ENCODE measurements at places on chromosomes 2 and 18. TPM values are rescaled to one million over a fixed set of nuclear protein-coding genes. Genes with fewer than 3 reads are reported as not detected.

The HRH4 gene
- not detected for total RNA-seq

The PAIP2B gene
- 2.1 TPM for total RNA-seq

The RAD51AP2 gene
- 0.35 TPM for total RNA-seq

The VWA3B gene
- not detected for total RNA-seq

DNA sequence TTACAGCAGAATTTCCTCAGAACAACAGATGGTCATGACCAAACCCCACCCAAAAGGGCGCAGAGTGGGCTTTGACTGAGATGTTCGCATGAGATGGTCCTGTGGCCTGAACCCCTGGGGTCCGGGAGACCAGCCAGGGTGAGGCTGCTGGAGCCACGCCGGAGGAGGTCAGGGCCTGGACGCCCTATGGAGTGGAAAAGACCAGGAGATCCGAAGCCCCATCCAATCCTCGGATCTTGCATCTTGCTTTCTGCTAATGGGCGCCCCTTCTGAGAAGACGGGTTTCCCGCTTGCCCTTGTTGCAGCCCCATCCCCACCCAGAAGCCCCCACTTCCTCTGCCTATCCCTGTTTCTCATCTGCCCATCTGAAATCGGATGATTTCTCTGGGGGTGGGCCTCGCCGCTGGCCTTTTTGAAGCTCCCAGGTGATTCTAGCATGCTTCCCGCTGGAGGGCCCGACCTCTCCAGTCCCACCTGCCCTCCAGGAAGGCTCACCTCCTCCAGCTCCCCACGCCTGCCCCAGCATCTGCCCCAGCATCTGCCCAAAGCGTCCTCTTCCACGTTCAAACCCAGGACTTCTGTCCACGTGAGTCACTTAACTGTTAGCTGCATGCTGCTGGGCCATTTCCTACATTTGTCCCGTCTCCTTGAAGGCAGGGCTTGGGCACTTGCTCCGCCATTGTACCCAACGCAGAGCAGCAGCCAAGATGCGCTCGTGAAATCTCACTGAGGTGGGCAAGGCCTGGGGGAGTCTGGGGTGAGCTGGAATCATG is 4.3 kb upstream of the CNDP1 start:
- no peak for DNase-seq

DNA sequence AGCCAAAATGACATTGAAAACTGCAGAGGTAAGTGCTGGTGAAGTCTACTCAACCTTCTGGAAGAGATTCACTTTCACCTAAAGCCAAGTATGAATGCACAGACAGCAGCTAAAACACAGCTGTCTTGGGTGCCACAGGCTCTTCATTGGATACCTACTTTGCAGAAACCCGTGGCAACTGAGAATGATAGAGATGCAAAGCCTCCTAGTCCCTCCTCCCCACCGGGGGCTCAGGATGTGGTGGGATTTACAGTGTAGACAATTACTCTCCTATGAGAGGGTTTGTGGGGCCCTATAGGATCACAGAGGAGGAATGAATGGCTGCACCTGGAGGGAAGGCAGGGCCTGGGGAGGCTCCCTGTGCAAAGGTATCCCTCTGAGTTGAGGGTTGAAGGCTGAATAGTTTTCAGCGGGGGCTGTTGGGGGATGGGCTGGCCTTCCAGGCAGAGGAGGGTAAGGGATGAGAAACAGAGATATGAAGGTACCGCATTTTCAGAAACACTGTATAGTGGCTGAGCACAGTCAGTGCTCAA is 131.6 kb downstream of the RNF144A start:
- no peak for DNase-seq

DNA sequence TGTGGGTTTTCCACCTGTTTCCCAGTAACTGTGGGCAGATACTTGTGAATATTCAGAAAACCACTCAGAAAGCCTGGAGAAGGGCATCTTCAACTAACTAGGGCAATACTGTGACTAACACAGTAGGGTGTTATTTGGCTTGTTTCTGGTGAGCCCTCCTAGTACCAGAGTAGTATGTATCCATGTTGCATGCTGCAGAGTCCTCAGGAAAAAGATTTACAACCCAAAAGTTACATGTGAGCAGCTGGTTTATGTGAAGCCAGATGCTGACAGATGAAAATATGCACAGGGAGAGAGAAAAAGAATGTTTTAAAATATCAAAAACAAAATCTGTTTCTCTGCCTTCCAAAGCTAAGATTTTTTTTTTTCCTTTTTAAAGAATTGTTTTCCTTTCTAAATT is 333.2 kb upstream of the UBE2E3 start:
- no peak for DNase-seq

DNA sequence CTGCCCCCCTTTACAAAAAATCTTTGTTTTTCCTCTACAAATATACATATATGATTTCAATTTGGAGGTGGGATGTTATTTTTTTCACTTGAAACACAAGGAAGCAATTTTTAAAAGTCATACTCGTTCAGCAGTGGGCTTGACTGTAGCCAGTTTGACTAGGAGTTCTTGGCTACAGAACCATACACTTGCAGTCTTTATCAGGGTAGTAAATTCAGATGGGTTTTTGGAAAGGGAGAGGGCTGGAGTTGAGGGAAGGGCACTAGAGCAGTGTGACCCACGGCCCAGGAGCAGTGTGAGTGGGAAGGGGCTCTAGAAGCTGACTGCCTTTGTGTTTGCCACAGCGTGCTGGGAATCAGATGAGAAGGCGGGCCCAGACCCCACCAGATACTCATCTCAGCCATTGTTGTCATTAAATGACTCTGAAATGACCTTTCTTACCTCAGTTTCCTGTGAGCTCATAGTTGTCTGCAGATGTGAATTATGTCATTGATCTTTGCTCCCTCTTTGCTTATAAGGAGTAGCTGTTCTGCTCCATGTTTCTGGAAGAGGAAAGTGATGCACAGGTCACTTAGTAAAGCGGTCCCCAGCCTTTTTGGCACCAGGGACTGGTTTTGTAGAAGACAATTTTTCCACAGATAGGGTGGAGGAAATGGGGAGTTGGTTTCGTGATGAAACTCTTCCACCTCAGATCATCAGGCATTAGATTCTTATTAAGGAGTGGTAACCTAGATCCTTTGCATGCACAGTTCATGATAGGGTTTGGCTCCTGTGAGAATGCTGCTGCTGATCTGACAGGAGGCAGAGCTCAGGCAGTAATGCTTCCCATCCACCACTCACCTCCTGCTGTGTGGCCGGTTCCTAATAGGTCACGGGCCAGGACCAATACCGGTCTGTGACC is 116.8 kb downstream of the SPTBN1 start:
- DNase-seq = peak; percentile 41

GRCh38 chr2:121279476-121280220 is 5.4 kb downstream of the TFCP2L1 start:
- no peak for DNase-seq

DNA sequence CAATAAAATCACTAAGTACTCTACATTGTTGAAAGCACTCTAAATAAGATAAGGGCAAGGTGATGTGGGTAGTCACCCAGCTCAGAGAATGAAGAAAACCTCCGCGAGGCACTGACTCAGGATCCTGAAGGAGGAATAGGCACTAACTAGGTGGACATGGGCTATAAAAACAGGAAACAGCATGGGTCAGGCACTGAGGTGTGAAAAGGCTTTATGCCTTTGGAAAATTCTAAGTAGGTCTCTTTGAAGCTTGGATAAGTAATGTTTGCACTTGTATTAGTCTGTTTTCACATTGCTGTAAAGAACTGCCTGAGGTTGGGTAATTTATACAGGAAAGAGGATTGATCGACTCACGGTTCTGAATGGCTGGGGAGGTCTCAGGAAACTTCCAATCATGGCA is 161.6 kb downstream of the EPHA4 start:
- no peak for DNase-seq

DNA sequence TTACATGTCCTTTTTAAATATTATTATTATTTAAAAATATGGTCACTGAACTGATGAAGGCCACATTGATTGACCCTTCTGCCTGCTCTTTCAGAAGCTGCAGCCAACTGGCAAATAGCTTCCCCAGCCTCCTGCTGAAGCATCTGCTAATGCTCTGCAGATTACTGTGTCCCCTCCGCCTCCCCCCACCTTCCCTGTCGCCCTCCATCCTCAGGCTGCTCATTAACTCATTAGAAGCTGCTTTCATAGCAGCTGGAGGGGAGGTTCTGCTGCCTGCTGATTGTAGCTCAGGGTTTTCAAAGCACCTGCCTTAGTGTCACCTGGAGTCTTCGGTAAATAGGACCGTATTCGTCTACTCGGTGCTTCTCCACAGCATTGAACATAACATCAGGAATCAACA is 24.8 kb upstream of the LMAN1 start:
- no peak for DNase-seq

DNA sequence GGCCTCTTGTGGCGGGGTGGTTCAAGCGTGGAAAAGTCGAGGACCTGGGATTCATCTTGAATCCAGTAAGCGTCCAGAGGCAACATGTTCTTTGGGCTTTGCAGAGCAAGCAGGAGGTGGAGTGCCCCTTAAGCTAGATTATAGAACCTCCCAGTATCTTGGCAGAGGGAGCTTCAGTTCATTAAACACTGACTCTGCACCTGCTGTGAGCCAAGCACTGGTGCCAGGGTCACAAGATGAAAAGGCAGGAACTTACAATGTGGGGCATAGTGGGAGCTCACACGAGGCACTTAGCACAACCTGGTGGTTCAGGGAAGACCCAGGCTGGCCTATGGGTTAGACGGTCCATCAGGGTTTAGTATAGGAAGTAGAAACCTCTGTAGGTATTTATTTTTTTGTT is 7.4 kb upstream of the FZD5 start:
- DNase-seq = no peak

DNA sequence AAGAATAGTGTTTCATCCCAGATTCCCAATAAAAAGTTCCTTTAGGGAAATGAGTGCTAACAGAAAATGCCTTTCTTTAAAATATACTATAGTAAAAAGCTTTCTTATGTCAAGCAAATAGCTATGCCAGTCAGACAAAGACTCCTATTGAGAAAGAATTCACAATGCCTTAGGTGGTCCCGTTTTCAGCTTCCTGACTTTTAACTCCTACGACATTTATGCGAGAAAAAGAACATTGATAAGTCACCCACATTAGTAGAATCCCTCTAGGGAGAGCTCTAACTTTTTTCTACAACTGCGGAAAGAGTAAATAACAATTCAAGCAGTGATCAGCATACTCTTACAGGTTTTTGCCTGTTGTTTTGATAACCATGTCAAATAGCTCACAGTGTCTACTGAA is 750.8 kb upstream of the ACVR2A start:
- DNase-seq = no peak

Data from mammary epithelial cell (primary cell).